ENCODE measurements at places on chromosomes 6 and 20.

GRCh38 chr6:138517635-138518034 is 18.3 kb upstream of the NHSL1 start:
- DNase-seq: no peak

DNA sequence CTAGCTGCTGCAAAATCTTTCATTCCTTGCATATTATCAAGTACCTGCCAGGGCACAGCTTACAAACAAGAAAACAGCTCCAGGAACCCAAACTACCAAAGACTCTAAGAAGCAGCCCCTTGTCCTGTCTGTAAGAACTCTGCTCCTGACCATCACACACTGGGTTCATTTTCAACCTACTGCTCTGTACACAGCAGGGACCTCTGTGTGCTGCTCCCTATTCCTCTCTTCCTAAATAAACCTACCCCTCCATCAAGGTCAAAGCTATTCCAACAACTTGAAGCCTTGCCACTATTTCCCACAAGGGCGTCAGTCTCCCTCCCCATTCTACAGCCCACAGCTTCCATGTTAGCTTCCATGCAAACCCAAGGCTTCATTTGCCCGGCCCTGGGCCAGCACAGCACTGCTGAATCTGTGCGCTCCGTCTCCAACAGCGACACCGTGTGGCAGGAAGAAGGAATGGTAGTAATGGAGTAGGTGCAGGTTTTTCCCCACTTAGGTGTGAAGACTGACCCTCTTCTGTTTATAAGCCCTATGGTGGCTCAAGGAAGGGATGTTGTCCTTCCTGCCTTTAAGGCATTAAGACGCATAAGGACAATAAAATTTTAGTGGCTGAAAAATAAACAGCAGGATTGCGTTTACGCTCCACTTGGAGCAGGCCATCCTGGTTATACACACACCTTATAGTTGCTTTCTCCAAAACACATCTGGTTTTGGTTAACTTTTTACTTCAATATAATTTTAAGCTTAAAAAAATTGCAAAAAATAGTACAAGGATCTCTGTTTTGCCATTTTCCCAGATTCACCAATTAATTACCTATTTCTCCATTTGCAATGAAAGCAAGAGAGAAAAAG is 115.2 kb upstream of the NXT1 start:
- peak; percentile 55 for DNase-seq

DNA sequence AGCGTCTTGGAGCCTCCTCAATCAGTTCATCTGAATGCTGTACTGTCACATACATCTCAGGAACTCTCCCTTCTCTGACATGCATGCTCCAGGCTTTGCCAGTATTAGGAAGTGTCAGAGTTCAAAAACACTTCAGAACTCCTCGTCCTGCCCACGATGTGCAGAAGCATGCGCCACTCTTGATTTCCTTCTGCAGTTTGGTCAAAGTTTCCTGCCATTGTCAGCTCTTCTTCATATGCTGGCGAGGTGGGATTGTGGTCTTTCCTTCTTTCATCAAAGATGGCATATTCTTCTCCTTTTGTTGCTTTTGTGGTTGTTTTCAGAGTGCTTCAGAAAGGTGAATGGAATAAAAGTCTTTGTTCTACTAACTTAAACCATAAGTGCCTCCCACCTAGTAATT is 21.0 kb downstream of the SLC13A3 start:
- no peak for DNase-seq

DNA sequence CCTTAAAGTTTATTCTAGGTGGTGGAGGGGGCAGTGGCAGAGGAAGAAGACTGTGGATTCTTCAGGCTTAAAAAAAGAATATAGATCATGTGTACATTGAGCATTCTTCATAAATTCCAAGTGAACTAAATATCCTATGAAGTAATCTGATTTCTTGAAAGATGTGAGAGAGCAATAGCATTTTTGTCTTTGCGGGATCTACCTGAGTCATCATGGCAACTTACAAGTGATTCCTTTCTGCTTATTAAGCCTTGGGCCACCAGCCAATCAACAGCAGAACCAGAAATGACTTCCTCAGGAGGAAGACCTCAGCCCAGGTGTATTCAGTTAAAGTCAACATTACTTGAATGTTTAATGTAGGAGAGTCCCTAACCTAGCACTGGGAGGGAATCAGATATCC is 756.9 kb downstream of the TFAP2A start:
- no peak for DNase-seq

GRCh38 chr20:50710492-50711063 is 19.2 kb upstream of the RIPOR3 start:
- no peak for DNase-seq

Data from H54 (cell line).